ENCODE measurements at places on chromosomes 12 and 14.

- DNase-seq, result no peak
Measured at GRCh38 chr12:62728741-62729140, 206.2 kb downstream of the PPM1H start.

- no peak for DNase-seq
Measured at GRCh38 chr14:74733221-74733620, 20.3 kb downstream of the FCF1 start.

DNA sequence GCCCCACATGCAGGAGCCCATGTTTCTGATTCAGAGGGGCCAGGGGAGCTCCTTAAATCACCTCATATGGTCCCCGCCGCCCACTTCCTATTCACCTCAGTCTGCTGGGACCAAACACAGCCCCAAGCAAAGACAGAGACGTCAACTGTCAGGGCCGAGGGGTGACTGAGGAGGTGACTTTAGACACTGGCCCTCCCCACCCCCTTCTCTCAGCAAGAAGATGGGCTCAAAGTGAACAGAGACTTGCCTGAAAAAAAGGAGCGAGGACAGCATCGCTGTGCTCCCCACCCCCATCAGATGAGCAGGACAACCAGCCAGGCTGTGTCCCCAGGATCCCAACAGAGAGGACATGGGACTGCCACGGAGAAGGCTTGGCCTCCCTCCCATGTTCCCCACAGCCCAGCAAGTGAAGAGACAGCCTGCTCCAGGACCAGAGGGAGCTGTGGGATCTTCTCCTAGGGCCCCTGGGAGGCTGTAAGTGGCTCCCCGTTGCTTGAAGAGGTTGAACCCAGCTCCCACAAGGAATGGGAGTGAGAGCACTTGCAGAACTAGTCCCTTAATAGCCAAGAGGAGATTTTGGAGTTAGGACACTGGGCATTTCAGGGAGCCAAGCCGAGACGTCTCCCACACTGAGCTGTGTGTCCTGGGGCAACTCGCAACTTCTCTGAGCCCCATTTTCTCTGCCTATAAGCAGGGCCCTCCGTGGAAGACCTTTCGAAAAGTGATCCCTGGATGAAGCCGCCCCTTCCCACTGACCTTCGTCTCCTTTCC, 1.3 kb upstream of the KRT79 start:
- DNase-seq, result no peak

DNA sequence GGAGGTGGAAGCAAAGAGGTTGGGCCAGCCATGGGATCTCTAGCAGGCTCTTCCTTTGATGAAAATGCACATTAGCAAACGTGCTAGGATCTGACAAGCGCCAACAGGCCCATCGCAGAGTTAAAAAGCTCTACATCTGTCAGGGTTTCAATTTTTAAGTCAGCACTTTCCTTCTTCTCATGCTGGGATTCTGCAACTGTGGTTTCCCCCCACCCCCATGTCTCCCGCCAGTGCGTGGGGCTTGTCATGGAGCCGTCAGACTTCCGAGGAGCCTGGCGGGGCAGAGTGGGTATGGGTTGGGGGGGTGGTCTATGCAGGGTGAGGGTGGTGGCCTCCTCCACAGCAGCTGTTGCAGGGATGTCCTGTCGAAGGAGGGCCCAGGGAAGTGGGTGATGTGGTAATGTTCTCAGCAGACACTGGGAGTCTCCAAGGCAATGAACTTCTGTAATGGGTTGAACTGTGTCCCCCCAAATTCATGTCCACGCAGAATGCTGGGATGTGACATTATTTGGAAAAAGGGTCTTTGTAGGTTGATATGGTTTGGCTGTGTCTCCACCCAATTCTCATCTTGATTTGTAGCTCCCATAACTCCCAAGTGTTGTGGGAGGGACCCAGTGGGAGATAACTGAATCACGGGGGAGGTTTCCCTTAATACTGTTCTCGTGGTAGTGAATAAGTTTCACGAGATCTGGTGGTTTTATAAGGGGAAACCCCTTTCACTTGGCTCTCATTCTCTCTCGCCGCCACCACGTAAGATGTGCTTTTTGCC, 115.2 kb upstream of the MAP1LC3B2 start:
- DNase-seq, result no peak

DNA sequence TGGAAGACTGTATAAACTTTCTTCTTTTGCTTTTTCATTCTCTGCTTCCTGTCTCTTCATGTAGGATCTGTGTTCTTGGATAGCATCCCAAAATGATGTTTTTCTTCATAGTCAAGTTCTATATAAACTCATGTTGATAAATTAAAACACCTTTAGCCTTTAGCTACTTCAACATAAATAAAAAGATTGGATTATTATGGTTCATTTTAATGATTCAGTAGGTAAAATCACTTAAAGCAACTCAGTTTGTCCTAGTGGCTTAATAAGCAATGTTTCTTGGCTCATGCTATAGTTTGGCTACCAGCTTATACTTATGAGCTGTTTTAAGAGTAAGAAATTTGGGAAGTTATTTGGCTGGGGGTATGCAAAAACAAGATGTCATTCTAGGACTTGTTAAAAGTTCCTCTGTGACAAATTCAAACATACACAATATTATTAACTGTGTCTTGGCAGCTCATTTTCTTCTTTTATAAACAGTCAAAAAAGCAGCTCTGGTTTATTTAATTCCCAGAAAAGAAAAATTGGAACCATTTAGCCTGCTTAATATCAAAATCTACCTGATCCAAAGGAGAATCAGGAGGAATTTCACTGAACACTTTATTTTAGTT, 111.4 kb downstream of the TMTC3 start:
- DNase-seq, result no peak

DNA sequence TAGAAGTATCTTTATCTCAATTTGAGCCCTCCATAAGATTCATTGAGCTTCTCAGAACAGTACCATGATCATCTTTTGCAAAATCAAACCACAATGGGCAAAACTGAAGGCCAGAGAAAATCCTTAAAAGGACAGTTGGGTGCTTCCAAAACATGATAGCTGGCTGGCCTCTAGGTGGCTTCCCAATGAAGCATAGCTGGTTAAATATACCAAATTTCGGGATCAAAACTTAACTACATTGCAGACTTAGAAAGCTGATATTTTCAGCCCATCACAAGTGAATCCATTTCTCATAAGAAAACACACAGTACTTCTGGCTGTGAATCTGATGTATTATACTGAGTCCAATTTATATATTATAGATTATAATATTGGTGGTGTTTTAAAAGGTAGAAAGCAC, 15.3 kb upstream of the PIK3C2G start:
- no peak for DNase-seq

DNA sequence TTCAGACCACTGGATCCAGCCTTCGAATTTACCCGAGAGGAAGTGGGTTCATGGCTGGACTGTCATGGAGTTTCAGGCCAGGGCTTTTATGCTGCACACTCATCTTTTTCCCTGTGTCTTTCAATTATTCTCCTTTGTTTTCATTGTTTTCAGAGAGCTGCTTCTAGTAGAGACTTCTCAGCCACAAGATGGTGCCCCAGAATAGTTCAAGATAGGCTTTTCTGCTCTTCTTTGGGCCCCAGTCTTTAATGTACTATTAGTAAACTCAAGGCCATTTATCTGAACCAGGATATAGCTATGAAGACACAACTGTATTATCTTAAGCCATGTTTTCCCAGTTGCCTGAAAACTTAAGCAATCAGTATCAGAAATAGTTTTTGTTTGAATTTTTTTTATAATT, 30.4 kb upstream of the PSMA6 start:
- no peak for DNase-seq

DNA sequence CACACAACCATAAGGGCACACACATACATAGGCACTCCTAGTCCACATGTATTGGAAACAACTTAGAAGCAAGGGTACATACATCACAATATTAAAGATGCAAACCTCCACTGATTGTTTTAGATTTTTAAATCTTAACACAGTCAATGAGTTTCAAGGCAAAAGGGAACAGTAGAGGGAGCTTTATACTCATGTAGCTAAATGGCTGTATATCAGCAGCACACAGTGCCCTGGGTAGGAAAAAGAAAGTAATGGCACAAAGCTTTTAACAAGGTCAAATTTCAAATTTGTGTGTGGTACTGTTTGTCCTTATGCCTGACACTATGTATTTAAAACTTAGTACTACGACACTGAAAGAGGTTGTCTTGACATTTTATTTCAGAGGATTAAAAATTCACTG, 262.0 kb downstream of the MED13L start:
- no peak for DNase-seq

DNA sequence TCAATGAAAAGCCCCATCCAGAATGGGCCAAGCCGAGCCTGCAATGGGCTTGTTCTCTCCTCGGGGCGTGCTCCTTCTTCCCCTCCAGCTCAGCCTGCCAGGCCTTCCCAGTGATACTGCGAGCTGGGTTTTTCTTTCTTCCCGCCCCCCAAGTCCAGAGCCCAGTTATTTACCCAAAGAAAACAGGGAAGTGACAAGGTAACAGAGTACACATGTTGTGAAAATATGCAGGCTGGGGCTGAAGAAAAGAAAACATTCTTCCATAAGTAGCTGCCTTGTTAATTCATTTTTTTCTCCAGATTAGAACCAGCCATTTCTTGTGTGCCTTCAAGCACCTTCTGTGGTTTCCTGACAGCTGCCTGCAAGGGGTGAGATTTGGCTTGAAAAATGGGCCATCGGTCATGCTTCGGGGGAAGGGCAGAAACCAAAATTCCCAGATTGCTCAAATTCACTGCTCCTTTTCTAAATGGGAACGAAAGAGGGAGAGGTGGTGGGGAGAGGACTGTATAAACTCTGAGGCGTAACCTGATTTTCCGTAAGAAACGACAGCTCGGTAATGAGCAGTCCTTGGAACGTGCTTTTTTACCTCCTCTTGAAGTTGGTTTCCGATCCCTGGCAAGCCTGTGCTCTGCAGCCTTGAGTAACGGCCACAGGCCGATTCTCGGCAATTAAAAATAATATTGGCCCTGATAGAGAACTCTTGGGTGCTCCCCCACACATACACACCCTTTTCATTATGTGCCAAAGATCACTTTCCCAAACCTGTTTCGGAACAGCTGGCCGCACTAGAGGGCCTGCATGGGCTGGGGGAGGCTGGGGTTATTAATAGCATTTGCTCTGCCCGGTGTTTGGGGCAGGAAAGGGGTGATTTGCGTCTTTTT, 229.4 kb downstream of the ZFP36L1 start:
- no peak for DNase-seq

- no peak for DNase-seq
Measured at GRCh38 chr14:70057519-70058136, 131.1 kb downstream of the SLC8A3 start.

GRCh38 chr14:53409969-53410368, 256.8 kb upstream of the DDHD1 start:
- no peak for DNase-seq

DNA sequence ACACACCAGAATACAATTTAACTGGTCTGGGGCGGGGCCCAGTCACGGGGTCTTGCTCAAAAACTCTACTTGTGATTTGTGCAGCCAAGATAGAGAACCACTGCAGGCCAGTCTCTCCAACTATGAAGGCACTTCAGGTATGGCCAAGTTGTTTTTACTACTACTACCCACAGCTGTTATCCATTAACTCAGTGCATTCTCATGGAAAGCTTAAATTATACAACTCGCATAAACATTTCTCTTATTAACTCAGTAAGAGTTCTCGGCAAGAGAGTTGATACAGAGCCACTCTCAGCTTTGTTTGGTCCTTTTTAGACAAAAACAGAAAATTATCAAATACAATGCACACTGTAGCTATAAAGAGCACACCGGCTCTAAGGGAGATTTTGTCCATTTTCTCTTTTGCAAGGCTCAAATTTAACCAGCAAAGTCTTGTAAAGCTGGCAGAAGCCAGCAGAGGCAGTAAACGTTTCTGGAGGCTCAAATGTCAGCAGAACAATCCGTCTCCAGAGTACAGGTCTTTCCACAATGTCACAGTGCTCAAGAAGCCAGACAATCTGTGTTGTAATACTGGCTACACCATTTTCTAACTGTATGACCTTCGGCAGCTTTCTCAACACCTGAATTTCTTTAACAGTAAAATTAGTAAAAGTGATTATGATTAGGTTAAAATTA, 85.9 kb downstream of the PTGER2 start:
- no peak for DNase-seq

DNA sequence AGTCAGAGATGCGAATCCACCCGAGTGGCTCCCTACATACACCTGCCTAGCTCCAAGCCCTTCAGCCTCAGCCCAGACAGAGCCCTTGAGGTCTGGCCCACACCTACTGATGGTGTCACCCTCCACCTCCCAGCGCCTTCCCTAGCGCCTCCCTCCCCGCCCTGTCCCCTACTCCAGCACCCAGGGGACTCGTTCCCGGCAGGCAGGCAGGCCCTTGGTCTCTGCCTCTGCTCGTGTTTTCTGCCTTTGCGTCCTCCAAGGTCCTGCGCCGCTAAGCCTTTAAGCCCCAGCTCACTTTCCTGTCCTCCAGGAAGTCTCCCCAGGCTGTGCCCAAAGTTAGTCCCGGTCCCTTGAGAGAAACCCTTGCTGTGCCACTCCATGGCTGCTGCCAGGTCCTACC, 12.7 kb downstream of the INF2 start:
- no peak for DNase-seq

- no peak for DNase-seq
Measured at GRCh38 chr12:104579718-104580495, 123.2 kb downstream of the CHST11 start.

DNA sequence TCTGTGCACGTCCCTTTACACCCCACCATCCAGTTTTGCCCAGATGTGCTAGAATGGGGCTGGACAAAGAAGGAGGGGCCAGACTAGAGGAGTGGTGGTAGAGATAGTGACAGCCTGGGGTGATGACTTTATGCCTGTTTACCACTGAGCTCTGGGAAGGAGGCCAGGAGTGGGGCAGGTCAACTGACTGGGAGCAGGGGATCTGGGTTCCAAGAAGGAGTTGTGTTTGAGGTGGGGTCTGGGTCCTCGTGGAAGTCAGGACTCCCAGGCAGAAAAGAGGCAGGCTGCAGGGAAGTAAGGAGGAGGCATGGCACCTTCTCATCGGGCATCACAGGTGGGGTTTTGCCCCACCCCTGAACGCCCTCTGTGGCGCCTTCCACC, 315 bp downstream of the LTB4R2 start:
- no peak for DNase-seq

GRCh38 chr12:6233121-6233971, 33.1 kb downstream of the CD9 start:
- peak; percentile 85 for DNase-seq

GRCh38 chr12:74776378-74776777, 238.7 kb downstream of the ATXN7L3B start:
- DNase-seq, result no peak

GRCh38 chr12:3250034-3250433, 172.9 kb downstream of the TSPAN9 start:
- no peak for DNase-seq

DNA sequence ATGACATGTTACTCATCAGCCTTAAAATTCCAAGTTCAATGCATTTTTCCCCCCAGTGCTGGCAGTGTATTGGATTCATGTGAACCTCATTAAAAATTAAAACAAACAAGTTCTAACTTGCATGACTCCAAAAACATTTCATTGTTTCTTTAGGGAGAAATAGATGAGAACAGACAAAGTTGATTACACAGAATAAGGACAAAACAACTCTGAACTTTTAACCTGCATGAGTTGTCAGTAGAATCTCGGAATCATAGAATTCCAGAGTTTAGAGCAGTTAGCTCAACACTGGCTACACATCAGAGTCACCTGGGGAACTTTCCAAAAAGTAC, 127.5 kb downstream of the TMX1 start:
- no peak for DNase-seq

- no peak for DNase-seq
Measured at GRCh38 chr12:82996168-82996812, 309.6 kb downstream of the TMTC2 start.

GRCh38 chr12:205026-205425, 8.9 kb downstream of the SLC6A12 start:
- DNase-seq, result no peak

All from hippocampal formation (tissue), 2 donors.